Endodermal cell (in vitro differentiated cells): ENCODE measurements at places on chromosomes 3 and 15.

DNA sequence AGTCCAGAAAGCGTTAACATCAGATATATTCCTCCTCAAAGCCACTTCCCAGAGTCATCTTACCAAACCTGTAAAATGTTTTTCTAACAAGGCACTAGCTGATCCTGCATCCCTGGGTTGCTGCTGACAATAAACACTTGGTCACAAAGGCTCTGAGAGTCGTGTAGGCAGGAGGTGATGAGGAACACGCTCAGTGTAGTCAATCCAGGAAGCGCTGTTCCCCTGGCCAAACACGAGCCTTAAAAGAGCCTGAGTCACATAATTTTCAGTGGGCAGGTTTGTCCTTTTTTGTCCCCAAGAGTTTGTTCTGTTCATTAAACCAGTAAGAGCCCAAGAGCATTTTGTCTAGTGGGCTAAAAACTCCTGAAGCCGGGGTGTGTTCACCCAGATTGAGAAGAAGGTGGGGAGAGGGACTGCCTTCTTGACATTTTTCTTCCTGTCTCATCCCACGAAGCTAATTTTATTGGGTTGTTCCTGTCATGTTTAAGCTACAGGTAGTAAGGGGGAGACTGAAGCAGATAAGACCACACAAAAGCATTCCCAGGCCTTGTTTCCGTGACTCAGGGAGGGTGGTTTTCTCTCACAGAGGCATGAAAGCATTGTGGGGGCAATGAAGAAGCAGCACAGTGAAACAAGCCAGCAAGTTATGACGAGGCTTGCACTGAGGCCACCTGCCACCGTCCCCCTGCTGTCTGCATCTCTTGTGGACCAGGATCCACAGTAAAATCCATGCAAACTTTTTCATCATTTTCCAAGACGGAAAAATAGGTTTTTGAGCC is 73.7 kb downstream of the FOXB1 start:
- no peak for DNase-seq

GRCh38 chr3:139355476-139355875 is 11.7 kb downstream of the MRPS22 start:
- no peak for DNase-seq

DNA sequence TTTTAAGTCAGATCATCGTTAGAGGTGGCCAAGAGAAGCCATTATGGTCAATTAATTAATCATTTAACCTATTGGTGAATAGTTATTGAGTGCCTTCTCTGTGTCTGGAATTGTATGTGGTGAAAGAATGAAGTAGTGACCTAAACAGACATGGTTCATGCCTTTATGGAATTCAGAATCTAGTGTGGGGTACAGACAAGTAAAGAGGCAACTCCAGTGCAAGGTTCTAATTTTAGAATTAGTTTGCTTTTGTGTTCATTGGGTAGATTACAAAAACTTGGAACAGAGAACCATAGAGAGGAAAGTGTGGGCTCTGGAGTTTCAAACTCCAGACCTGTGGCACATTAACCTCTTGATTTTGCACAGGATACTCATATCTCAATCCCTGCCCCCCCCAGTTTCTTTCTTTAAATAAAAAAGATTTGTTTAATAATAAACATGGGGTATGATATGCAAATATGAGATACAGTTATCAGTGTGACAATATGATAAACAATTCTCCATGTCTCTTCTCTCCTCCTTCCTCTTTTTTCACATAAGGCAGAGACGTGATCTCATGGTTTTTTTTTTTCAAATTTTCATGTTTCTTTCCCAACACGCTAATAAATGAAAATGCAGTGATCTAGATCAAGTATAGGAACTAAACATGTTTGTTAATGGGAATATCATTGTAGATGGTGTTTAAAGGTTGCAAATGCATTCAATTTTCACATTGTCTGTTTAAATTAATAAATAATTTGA is 117.9 kb downstream of the MITF start:
- no peak for DNase-seq

DNA sequence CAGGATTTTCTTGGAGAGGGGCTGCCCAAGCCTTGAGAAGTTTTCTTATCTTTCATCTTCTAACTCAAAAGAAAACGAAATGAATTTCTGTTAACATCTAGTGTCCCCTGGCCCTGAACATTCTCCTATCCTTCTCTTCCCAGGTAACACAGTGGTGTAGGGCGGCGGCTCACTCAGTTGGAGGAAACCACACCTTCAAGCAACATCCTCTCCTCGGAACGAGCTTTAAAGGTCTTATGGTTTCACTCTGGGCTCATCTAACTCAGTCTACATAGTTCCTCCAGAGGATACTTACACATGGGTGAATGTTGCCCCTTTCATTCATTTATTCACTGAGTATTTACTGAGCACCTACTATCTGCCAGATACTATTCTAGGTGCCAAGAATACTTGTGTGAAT is 31.0 kb upstream of the KLHL6 start:
- no peak for DNase-seq

DNA sequence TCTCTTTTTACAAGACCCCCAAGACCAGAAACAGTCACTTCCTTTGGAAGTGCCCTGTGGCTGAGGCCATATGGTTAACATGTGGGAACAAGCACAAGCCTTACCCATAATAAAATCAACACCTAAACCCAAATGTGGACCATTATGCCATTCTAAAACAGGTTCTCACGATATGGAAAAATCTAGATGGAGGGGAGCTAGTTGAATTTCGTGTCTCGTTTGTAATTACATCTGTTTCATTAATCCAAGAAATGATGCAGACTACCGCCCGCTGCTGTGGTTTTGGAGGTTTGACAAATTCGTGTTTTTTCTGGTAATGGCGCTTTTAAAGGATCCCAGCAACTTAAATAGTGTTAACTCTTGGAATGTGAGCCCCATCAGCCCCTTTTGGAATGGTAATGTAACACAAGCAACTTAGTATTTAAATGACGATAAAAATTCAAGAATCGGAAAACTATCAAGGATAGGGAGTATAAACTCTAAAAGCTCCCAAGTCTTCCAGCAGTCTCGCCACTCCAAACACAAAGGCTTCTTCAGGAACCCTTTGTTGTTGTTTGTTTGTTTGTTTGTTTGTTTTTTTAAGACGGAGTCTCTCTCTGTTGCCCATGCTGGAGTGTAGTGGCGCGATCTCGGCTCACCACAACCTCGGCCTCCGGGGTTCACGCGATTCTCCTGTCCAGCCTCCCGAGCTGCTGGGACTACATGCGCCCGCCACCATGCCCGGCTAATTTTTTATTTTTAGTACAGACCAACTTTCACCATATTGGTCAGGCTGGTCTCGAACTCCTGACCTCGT is 1.1 kb downstream of the CNBP start:
- DNase-seq = peak; percentile 65

DNA sequence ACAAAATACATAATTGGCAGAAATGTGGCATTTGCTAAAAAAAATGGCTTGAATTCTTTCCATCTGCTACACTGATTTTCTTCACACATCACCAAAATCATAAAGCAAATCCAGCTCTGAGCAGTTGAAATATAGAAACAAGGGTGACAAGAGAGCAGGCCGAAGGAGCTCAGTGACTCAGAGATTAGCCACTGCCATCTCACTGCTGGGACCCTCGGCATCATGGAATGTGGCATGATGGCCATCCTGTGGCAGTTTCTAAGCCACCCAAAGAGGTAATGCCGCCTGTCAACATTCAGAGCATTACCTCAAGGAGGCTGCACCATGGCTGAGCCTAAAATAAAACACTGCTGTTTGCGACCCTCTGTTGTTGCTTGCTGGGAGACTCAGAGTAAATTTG is 80.5 kb upstream of the OSBPL11 start:
- no peak for DNase-seq

DNA sequence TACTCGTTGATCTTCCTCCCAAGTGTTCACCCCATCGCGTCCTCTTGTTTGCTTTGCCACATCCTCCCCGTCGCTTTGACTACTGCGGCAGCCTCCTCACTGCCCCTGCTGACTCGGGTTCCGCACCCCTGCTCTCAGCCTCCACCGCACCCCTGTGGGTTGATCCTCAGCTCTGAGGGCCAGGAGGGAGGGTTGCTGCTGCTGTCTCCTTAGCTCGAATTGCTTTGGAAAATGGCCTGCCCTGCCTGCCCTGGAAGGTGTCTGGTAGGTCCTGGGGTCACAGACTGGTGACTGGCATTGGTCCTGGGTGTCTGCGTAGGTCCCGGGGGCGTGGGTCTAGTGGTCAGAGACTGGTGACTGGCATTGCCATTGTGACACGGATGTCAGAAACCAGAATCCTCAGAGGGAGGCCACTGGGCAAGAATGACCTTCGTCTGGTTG is 9.4 kb downstream of the MUC4 start:
- peak; percentile 56 for DNase-seq

GRCh38 chr3:188174317-188175044 is 20.5 kb downstream of the LPP start:
- no peak for DNase-seq
